NCI-H1417 (cell line): ENCODE measurements at places on chromosomes 6 and 20.

DNA sequence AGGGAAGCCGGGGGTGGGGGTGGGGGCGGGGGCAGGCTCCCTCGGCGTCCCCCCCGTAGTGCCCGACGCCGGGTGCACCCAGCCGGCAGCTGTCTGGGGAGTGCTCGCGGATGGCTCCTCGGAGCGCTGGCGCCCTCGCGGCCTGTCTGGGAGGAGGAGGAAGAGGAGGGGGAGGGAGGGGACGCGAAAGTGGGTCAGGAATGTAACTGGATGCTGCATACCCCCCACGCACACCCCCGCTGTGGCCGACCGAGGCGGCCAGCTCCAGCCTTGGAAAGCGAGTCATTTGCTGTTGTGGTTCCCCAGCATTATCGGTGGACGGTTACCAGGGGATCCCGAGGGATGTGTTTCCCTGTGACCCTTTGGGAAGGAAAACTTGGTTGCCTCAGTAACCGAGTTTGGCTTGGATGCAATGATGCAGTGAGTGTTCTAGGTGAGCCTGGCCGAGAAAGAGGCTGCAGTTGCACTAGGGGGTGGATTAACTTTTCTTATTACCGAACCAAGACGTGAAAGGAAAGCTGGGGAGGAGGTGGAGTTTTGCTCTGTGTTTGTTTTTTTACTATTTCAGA lies 55.2 kb upstream of the RREB1 start:
- no peak for DNase-seq

DNA sequence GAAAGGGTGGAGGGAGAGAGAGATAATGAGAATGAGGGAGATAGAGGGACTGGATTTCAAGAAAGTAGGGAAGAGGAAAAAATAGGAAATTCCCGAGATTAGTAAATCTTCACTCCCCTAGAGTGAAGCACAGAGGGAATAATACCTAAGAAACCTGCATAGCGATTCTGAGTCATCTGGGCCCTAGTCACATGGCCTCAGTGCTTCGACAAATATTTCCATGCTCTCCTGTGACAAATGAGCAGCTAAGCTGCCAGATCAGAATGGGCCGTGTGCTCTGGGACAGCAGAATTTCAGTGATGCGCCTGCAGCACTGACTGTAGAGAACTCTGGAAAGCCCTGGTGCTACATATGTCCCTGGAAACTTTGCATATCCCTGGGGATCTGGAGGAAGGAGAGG lies 48.6 kb upstream of the GRIK2 start:
- no peak for DNase-seq

- DNase-seq, result no peak
Observed at GRCh38 chr6:150391890-150392289, 23.1 kb downstream of the IYD start.

DNA sequence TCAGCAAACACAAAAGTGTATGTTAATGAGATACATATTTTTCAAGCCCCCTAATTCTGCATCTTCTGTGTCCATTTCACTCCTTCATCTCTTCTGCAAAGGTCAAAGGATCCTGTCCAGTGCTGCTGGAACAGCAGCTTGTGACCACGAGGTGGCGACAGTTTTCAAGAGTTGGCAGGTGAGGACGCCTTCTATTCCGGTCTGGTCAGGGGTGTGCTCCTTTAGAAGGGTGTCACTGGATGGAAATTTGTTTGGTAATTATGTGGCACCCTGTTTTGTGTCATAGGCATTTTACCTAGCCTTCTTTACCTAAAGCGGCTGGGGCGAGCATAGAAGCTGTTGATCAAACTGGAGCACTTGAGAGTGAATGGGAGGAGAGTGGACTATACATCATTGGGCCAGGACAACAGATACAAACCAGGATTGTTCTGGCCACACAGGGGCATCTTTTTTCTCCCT lies 32.9 kb upstream of the ERVFRD-1 start:
- peak; percentile 83 for DNase-seq

- no peak for DNase-seq
Observed at GRCh38 chr6:79188885-79189480, 45.5 kb downstream of the HMGN3 start.

- DNase-seq, result no peak
Observed at GRCh38 chr20:2244993-2245392, 50.8 kb upstream of the TGM3 start.

DNA sequence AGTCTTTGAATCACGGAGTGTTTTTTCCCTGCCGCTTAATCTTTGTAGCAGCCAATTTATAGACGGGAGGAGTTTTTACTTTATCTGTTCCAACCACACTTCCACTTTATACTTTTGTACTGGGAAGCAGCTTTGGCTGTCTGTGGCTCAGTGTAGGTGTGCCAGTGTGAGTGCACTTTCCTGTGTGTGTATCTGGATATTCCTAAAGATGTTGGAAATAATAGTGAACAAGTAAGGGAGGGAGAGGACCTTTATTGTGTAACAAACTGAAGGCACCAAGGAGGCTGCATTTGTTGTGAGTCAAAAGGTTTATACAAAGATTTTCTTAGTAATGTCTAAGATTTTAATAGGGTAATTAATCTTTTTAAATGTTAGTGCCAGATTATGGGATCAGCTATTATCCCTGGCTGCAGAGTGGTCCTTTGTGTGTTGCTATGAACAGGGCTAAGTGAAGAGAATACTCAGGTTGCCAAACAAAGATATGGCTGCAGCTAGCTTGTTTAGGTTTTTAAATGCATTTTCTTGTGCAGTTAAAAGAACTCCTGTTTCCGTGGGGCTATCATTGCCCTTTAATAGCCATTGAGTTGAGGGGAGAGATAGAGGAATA lies 226.3 kb downstream of the RNF144B start:
- DNase-seq, result no peak

- peak; percentile 81 for DNase-seq
Observed at GRCh38 chr6:107585815-107586435, 96.0 kb downstream of the SOBP start.

- DNase-seq, result peak; percentile 87
Observed at GRCh38 chr20:21234806-21235483, 68.2 kb upstream of the XRN2 start.

- DNase-seq, result no peak
Observed at GRCh38 chr6:160129881-160130615, 8.4 kb downstream of the SLC22A1 start.

GRCh38 chr20:58702161-58702510 lies 9.5 kb downstream of the NPEPL1 start:
- DNase-seq, result no peak

- DNase-seq, result peak; percentile 75
Observed at GRCh38 chr6:71288228-71289038, at the start of gene OGFRL1. Gene OGFRL1 (plus strand): TSS chr6:71288811. CDS start chr6:71288937, 126 bp downstream.

- no peak for DNase-seq
Observed at GRCh38 chr6:64838726-64839125, 868.3 kb downstream of the EYS start.

- DNase-seq, result no peak
Observed at GRCh38 chr20:48287552-48288170, 502.4 kb upstream of the SULF2 start.

GRCh38 chr6:14083751-14084150 lies 33.8 kb upstream of the CD83 start:
- no peak for DNase-seq

DNA sequence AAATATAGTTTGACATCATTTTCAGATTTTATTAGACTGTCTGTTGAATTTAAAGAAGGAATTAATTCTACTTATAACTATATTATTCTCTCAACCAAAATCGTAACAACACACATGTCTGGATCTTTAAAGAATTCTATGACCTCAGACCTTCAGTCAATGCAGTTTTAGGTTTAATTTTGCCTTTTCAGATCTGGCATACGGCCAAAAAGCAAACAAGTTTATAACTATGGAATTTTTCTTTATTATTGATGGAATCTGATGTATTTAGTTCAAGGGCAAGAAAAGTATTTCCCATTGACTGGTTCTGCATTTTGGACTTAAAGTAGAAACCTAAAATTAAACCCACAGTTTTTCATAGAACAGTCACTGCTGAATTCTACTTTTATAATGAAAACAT lies 233.4 kb downstream of the EYA4 start:
- DNase-seq, result no peak

GRCh38 chr6:125821825-125822281 lies 31.1 kb downstream of the NCOA7 start:
- DNase-seq, result peak; percentile 69

GRCh38 chr6:34667481-34668238 lies 28.9 kb downstream of the ILRUN start:
- DNase-seq, result no peak

DNA sequence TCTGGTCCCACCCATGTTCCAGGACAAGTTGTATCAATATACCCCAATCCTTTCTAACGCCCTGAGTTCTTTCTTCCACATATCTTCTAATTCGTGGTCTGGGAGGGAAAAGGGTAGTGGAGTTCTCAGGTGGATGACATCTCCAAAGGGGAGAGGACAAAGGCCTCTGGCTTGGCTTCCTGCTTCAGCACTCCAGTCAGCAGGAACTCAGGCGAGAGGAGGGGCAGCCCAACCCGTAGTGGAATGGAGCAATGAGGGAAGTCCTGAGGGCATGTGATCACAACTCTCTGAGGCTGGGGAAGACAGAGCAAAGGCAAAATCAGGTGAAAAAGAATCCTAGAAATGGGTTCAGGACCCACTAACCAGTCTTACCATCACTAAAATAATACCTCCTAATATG lies 9.6 kb upstream of the NRM start:
- DNase-seq, result no peak

DNA sequence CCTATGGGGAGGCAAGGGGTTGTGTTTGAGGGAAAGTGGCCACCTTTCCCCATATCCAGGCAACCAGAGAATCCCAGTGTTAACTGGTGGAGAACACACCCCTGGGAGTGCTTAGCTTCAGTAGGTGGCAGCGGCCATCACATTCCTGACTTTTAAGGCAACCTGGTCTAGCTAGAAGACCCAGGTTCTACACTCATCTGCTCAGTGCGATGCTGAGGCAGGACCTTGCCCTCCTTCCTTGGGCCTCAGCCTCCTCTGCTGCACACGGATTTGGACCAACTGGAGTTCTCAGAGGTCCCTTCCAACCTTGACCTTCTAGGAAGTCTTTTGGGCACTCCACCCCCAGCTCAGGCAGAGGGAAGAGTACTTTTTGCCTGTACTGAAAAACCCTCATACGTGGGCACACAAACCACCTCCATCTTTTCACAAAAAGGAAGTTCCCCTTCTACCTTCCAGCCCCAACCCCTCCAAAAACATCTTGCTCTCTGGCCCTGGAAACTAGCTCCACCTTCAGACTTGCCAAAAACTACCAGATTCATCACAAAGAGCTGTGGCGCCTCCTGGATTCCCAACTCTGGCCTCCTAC lies 2.9 kb downstream of the CCND3 start:
- no peak for DNase-seq

DNA sequence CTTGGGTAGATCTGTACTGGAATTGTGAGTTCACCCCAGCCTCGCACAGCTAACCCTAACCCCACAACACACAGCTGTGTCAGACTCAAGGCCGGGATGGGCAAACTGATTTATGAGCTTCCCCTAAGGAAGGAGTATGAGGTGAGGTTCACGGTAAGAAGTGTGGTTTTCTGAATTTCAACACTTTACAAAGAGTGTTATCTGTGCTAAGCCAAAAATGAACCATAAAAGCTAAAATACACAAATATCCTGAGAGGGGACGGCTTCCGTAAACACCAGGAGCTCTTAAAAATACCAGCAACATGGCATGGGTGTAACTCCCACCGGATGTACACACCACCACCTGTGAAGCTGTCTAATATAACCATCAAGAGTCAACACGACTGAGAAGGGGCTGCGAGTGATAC lies 101.2 kb downstream of the ATP9A start:
- DNase-seq, result no peak

DNA sequence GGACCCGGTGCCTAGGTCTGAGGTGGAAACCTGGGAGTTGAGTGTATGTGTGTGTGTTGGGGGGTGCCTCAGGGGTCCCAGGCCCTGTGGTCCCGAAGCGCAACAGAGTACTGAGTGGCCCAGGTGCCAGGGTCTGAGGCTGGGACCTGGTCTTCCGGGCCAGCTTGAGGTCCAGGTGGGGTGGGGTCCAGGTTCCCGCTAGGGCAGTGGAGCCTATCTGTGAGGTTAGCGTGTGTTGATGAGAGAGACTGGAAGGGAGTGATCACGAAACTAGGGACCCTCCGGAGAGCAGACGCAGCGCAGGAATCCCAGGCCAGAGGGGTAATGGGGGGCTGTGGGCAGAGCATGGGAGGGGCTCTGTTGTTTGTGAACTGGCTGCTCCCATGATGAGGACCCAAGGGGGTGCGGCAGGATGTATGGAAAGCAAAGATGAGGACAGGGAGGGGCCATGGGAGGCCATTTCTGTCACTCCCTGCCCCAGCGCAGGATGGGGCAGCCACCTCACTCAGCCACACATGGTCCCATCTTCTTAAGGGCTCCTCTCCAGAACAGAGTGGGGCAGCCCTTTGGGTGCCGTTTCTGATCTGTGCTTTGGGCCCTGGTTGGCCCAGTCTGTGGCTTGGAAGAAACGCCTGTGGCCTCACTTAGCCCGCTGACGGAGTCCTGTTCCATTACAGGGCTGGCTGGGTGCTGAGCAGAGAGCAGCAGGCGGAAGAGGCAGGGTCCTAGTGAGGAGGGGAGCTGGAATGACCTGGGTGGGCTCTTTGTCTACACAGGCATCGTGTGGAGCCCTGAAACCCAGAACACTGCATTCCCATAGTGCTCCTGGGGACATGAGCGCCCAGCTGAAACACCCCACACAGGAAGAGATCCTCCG lies 872 bp downstream of the HSPA12B start:
- no peak for DNase-seq

DNA sequence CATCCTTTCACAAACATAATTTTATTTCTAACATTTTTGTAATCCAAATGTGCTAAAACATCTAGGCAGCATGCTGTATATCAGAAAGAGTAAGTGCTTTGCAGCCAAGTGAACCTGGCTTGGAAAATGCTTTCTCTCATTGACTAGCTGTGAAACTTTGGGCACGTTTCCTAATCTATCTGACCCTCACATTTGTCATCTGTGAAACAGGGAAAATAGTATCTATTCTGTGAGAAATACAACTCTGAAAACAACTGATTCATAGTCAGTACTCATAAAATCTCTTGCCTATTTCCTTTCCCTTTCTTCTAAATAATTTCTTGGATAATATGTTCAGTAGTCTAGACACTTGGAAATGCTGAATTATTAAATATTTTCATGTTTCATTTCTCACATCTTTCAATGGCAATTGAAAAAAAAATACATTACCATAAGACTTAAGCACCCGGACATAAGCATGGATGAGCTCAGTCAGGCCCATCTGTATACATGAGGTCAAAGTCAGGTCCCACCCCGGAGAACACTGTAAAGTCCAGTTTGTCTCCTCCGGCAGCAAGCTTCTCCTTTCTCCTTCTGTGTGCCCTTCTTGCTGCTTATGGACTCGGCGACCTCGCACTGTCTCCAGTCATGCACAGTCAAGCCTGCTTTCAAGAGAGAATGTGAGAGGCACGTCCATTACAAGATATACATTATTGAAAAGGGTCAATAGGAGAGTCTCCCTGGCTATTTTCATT lies 455.0 kb upstream of the SOX4 start:
- DNase-seq, result no peak

GRCh38 chr6:152648105-152648504 lies 10.9 kb upstream of the SYNE1 start:
- DNase-seq, result no peak

- DNase-seq, result no peak
Observed at GRCh38 chr20:64114356-64114971, 7.1 kb upstream of the NPBWR2 start.

GRCh38 chr6:165586706-165587105 lies 76.3 kb downstream of the PDE10A start:
- no peak for DNase-seq
